Left kidney (tissue), 8 donors: ENCODE measurements at places on chromosomes 1 and 21. TPM values are rescaled to one million over a fixed set of nuclear protein-coding genes. Genes with fewer than 3 reads are reported as not detected.

DNA sequence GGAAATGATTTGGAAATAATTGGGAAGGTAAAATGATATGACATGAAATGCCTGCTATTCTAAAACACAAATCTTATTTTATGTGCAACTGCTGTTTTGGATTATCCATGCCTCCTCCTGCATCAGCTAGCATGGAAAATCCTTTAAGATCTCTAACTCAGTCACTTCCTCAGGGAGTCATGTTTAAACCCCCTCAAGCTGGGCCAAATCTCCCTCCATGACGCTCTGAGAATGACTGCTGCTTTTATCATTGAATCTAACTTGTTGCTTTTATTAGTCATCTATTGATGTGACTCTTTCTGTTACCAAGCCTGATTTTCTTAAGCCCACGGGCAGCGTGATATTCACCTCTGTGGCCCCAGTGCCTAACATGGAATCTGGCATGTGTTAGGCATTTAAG, 324.8 kb downstream of the DISC1 start:
- no peak for DNase-seq

DNA sequence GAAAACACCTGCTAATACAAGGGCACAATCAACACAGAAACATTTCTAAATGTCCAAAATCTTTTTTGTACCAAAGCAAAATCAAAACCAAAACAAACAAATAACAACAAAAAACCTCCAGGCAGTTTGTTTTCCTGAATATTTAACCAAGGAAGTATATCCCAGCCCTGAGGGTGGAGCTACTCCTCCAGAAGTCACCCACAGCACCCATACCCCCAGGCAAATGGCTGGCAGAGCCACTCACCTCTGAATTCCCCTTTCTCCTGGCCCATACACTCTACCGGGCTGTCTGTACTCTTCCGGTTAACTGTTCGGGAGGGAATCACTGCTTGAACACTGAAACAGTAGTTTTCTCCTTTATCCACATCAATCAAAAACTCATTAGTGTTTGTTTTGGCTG, 9.5 kb downstream of the F3 start:
- DNase-seq = no peak

GRCh38 chr1:111062081-111062480, 77.8 kb downstream of the DRAM2 start:
- no peak for DNase-seq

- no peak for DNase-seq
These were observed 6.5 kb upstream of the ATP1A2 start for GRCh38 chr1:160108888-160109662.

- no peak for DNase-seq
These were observed 85.1 kb downstream of the UBE4B start for GRCh38 chr1:10117865-10118264.

GRCh38 chr1:99682291-99682751, 36.4 kb downstream of the PALMD start:
- DNase-seq = no peak

GRCh38 chr1:192442736-192443135, 125.9 kb downstream of the RGS21 start:
- DNase-seq = no peak

DNA sequence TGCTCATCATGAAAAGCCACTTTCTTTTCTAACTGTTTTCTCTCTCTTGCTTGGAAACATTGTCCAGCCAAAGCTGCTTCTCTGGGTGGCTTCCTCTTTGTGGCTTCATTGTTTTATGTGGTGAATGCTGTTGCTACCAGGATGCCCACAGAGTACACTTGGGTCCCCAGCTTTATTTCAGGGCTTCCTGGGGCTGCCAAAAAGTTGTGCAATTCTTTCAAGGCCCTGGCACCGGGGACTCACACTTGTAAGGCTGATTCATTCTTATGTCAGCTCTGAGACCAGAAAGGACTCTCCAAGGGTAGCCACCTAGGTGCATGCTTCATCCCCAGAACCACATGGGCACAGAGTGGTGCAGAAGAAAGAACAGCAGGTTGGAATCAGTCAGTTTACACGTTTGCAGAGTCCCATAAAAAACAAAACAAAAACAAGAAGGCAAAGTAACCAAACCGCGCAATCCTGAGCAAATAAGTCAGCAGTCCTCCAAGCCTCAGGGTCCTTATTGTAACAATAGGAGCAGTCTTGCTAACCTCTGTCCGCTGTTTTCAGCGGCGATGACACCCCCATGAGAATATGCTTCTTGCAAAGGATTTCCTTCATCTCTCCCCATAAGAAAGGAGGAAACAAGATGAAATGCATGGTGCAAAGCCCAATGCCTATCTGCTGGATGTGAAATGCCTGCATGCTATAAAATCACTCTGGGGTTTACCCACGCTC, 89.9 kb upstream of the SSX2IP start:
- DNase-seq = no peak

DNA sequence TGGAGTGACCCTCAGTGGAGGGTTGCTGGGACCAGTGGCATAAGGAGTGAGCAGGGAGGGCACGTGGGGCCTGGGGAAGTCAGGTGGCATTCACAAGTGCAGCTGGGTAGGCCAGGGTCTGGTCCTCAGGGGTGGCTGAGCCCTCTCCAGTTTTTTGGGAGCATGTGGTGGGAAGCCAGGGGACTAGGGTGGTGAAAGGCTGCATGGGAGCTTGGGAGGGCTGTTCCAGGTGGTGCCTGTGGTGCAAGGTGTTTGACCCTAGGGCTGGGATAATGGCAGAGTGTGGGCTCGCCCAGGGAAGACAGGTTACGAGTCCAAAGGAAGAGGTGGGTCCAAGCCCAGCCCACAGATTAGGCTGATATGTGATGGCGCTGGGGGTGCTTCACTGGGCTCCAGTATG, 30.5 kb downstream of the MAN1C1 start:
- no peak for DNase-seq

GRCh38 chr1:243713470-243714186, 136.4 kb downstream of the AKT3 start:
- peak; percentile 57 for DNase-seq

DNA sequence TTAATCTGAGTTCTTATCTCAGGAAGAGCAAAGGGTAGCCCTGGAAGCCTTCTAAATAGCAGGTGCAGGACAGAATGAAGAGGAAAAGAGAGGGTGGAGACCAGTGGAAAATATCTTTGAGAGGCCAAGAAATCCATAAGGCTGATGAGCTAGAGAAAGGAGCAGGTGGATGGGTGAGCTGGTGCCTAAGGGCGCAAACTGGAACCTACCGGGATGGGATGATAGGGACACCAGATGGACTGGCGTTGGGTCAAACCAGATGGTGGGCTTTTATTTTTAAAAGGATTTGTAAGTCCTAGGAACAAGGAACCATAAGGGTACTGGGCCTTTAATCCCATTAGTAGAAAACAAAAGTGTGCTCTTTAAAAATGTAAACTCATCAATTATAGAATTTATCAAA, 59.7 kb downstream of the RGL1 start:
- no peak for DNase-seq

DNA sequence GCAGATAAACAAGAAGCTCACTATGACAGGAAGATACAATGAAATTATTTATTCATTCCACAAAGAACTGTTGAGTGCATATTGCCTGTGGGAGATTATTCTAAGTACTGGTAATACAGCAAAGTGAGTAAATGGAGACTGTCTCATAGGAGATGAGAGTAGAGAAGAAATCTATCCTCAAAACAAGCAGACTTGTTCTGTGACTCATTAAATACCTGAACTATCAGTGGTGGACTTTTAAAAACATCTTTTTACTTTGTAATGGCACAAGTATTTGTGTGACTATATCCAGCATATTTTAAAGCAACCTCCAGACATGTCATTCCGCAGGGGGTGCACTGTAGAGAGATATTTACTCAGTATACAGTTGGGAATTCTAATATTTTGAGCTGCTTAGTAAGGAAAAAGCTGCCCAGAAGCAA, 259.2 kb downstream of the FMN2 start:
- DNase-seq = no peak

GRCh38 chr1:201455098-201455497, 13.9 kb downstream of the PHLDA3 start:
- no peak for DNase-seq

- DNase-seq = no peak
These were observed 76.4 kb upstream of the EDN2 start for GRCh38 chr1:41560931-41561330.

DNA sequence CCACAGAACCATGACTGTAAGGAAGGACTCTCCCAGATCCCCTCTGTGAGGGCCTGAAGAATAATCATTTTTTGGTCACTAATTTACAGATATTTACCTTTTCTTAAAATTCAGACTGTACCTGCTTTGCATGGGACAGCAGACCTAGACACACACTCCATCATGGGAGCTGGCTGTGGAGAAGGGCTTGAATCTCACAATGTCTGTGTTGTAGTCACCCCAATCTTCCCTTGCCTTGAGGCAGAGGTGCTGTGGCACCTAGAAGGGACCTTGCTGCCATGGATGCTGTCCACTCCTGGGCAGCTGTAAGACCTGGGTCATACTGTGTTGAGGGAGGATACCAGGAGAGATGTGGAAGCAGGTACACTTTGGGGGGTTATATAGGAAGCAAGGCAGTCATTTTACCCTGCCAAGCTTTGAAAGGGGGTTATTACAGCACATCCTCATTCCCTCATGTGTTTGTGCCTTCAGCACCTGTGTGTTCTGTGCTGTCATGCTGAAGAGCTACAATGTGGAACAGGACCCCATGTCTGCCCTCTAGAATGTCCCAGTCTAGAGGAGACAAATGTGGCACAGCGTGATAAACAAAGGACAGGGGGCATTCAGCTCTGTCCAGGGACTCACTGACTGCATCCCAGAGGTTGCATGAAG, 27.1 kb downstream of the TRAF5 start:
- no peak for DNase-seq

DNA sequence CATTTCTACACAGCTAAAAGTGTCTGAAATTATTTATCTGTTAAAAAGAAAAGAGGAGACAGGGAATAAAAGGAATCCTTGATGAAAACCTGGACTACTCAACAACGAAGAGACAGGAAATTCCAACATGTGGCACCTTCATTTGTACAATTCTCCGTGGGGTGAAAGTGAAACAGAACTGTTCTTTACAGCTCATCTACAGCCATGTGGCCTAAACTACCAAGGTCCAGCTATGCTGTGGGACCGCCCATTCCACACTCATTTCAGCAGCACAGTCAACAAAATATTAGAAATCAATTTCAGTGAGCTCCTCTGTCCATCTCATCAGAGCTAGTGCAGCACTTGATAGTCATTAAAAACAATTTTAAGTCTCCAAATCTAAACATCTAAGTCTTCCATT, 44.0 kb downstream of the UBR4 start:
- DNase-seq = no peak

GRCh38 chr1:100396651-100397050, 44.3 kb downstream of the CDC14A start:
- no peak for DNase-seq

- DNase-seq = no peak
These were observed 20.3 kb downstream of the RHBG start for GRCh38 chr1:156389311-156389710.

DNA sequence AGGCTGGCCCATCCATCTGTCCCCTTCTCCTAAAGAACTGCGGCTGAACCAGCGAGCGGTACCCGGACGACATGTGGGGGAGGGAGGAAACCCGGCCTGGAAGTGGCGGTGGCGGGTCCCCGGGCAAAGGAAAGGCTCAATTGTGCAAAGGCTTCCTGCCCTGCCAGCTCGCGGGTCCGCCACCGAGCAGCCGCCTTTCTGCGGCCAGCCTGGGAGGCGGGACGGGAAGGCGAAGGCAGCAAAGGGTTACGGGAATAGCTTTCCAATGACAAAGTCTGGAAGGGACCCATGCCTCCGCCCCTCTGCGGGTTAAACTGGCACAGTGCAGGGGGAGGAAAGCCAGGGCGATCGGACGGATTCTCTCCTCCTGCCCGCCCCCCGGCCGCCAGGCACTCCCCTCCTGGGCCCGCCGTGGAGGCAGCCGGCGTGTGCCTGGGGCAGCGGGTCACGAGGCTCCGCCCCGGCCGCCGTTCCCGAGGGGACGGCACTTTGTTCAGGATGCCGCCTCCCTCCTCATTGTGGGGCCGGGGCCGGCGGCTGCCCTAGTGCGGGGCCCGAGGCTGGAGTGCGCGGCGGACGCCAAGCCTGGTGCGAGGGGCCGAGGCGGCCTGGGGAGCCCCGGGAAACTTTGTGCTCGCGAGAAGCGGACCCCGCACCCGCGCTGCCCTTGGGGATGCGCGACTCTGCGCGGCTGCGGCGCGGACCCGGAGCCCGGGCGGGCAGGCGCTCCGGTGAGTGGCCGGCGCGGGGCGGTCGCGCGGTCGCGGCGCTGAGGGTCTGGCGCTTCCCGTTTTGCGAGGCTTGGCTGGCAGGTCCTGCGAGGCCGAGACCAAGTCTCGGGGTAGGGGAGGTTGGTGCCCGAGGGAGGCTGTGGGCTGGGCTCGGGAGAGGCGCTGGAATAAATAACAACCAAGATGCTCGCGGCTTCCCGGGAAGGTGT, at the start of gene NAV1:
Gene NAV1 (plus strand): TSS at position 516 of the 940 bp plus-strand sequence. CDS start 83,758 bp downstream, outside the sequence.
- DNase-seq = no peak

DNA sequence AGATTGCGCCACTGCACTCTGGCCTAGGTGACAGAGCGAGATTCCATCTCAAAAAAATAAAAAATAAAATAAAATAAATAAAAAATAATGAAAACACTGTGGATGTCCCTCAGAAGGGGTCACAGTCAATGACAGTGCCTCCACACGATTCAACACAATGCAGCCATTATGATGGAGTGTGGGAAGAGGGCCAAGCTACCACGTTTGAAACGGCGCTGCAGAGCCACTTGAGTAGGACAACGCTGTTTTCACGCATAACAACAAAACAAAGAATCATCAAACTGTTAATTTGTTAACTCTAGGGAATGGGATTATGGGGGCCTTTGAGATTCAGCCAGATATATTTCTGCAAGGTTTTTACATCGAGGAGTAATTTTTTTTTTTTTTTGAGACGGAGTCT, 36.5 kb downstream of the NKAIN1 start:
- no peak for DNase-seq

DNA sequence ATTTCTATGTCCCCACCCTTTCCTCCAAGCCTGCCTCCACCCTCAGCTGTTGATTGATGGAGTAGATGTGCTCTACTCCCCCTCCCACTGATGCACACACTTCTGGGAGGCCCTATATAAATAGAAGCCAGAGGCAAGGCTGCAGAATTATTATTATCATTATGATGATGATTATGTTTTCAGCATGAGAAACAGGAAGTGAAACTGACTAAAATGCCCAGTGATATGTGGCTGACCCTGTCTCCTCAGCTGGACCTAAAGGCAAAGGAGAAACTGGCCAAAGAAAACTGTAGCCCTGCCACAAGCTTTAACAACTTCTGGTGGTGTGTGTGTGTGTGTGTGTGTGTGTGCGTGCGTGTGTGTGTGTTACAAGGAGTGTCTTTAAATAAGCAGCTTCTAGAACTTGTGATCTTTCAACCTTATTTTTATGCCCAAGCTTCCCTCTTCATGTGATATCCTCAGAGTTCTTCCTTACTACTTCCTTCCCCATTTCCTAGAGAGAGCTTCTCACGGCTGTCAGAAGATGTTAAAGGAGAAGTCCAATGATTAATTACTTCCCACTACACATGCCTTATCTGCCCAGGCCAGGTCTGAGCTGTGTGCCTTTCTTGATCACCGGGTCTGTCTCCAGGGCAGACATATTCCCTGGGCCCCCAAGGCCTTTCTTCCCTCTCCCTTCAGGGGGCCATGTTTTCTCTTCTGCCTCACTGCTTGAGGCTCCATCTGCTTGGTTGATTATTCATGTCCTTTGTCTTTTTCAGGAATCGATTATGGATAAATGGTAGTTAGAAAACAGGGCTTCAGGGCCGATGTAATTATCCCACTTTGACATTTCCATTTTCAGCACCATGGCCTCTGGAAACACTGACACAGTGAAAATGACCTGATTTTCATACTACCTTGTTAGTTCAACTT, 11.6 kb upstream of the MAPKAPK2 start:
- DNase-seq = no peak

DUSP12 gene
- 44.9 TPM for polyA plus RNA-seq

SFN gene
- polyA plus RNA-seq = 0.55 TPM

TBX15 gene
- polyA plus RNA-seq = 0.35 TPM

CD48 gene
- polyA plus RNA-seq = 0.80 TPM

MANEAL gene
- 3.6 TPM for polyA plus RNA-seq

LORICRIN gene
- not detected for polyA plus RNA-seq
